Kasumi-1 (cell line): ENCODE measurements at places on chromosomes 7 and 10.

GRCh38 chr7:135670179-135670578, 7.9 kb downstream of the STMP1 start:
- no peak for DNase-seq

DNA sequence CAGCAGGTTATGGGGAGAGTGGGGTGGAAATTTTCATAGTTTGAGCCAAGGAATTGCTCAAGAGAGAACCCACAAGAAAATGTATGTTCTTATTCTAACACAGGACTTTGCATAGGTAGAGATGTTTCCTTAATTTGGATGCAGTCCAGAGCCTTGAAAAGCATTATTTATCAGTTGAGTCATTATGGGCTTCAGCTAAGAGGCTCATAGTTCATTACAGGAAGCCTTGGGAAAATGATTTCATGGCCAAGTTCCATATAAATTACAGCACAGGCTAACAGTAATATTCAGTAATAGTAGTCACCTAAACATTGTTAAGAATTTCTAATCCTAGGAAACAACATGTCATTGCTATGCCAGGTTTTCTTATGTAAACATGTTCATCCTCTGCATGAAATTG, 131.1 kb upstream of the PTPRZ1 start:
- no peak for DNase-seq

- DNase-seq, result no peak
Measured at GRCh38 chr10:74332398-74332797, 181.4 kb downstream of the ADK start.

GRCh38 chr10:98417973-98418664, 3.1 kb upstream of the PYROXD2 start:
- DNase-seq, result no peak

DNA sequence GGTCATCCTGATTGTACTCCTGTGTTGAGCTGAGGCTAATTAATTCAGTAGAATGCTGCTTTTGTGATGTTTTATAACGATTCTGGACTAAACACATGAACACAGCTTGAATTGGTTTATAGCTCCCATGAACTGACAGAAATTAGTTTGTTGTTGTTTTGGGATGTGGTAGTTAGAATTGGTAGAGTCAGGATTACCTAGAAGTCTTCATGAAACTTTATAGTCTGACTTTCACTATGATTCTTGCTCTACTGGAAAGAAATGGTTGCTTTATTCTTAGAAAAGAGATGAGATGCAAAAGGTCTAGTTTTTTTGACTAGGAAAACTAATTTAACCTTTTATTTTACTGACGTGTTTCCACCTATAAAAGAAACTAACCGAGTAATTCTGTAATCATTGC, 23.4 kb upstream of the TRUB1 start:
- DNase-seq, result no peak

DNA sequence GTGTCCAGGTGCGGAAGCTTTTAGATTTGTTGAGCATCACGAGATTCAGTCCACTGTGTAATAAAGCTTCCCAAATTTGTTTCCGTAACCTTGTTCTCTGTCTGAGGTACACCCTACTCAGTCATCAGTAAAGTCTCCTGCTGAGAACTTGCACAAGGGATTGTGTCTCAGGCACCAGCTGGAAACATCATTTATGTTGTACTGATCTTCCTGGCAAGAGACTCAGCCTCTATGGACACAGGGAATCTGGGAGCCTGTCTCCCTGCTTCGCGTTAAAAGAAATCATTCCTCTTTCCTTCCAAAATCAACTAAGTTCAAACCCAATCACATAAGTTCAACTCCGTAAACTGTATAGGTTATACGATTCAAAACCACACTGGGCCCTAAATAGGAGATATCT, 336.8 kb downstream of the GPR37 start:
- no peak for DNase-seq

- DNase-seq, result no peak
Measured at GRCh38 chr7:44213877-44214388, 13.2 kb downstream of the YKT6 start.

DNA sequence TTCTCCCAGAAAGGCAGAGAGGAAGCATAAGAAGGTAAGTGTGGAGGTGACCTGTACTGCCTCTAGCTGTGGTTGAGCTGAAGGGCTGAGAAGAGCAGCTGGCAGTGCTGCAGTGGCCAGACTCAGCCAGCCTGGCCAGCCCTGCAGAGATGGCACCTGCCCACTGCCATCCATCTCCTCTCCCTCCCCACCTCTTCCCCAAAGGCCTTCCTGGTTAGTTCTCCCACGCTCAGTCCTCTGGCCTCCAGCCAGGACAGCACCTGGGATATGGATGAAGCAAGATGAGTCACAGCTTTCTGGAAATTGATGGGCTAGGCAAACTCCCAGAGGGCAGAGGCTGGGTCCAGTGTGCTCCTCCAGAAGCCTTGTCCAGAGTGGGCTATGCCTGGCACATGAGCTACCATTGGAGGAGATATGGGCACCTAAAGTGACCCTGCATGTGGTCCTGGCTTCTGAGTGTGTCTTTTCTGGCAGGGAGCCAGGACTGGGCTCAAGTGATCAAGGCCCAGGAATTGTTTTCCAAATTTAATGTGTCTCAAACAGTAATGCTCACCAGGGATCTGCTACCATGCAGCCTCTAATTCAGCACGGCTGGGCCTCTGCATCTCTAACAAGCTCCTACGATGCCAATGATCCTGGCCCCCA, 81.0 kb upstream of the CACUL1 start:
- no peak for DNase-seq
